ENCODE measurements at places on chromosomes 4 and X.

DNA sequence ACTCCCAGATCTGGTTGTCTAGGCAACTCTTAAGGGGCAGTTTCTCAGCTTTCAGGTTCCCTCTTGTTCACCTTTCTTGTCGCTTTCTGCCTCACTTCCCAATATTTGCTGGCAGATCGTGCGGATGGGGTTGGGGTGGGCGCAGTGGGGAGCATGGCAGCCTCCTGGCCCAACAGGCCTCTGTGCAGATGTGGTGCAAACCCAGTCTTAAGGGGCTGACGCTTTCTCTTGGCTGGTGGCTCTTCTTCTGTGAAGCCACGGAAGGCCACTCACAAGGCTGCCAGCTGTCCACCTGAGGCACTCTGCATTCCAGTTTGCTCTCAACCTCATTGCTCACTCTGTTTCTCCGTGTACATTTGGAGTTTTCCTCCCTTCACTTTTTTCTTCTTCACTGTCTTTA is 61.7 kb downstream of the NBDY start:
- DNase-seq: no peak

DNA sequence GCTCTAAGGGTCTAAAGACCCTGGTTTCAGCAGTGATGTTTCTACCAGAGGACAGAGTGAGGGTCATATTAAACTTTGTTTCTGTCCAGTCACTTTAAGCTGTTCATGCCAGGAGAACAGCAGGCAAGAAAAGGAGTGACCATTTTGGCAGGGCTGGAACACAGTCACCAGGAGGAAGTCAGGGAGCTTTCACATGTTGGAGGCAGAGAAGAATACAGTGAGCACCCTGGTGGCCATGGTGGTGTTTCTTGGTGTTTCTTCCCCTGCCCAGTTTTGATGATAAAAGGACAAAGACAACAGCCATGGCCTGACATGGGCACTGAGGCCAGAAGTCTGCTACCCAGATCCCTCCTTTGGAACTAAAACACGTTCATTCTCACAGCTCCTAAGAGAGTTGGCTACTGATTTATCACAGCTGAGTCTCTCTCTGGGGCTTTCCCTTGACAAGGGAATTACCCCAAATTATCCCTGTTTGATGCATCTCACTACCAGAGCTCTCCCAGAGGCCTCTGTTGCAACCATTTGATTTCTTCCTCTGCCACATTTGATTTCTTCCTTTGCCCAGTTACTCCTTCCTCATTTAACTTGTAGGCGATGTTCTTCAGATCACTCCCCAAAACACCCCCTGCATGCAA is 106.4 kb upstream of the NWD2 start:
- no peak for DNase-seq

GRCh38 chr4:3824521-3825270 is 58.5 kb downstream of the ADRA2C start:
- no peak for DNase-seq

- no peak for DNase-seq
Measured at GRCh38 chr4:14887842-14888433, 114.3 kb upstream of the CPEB2 start.

- DNase-seq: no peak
Measured at GRCh38 chr4:185079271-185079905, 61.1 kb downstream of the HELT start.

DNA sequence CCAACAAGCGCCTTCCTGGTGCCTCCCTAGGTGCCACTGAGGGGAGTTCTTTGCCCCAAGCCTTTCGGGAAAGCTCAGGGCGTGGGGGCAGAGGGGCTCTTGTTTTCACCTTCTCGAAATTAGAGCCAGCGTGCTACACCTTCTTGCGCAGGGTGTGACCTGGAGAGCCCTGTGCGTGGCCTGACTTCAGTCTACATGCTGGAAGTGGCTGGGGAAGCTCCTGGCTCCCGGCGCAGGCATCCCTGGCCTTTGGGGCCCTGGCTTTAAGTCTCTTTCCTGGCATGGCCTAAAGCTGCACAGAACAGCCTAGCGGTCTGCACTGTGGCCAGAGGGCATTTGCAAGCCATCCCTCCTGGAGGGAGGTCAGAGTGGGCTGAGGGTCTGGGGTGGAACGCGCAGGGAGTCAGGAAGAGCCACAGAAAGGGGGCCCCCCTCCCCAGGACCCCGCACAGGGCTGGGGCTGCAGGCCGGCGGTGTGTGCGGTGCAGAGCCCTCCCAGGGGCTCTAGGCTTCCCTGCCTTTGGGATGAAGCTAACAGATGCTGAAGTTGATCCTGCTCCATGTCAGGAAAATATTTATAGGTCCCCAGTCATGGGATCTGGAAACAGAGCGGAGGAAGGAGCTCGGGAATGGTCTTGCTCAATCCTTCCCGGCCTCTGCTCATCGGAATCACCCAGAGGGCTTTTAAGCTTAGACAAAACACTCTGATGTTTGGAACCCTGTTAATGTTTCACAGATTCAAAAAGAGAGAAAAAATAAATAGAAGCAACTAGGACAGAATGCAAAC is 781 bp upstream of the SPON2 start:
- DNase-seq: no peak
